ENCODE measurements at places on chromosomes 12 and 14. TPM values are rescaled to one million over a fixed set of nuclear protein-coding genes. Genes with fewer than 3 reads are reported as not detected.

DNA sequence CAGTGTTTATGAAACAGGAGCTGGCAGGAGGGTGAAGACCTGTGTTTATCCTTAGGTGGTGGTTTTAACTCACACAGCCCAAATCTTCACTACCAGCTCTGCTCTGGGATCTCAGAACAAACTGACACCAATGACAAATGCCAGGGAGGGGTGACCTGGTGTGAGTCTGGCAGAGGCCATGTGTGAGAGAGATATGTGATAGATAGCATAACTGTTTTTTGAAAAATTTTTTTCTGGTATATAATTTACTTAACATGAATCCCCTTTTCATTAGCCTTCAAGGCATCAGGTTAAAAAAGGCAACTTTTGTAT, 51.5 kb downstream of the SLC38A4 start:
- no peak for DNase-seq

- DNase-seq: no peak
Measured at GRCh38 chr12:31337952-31338351, 12.0 kb upstream of the SINHCAF start.

GRCh38 chr12:15453613-15454012, 131.3 kb downstream of the PTPRO start:
- DNase-seq: no peak

DNA sequence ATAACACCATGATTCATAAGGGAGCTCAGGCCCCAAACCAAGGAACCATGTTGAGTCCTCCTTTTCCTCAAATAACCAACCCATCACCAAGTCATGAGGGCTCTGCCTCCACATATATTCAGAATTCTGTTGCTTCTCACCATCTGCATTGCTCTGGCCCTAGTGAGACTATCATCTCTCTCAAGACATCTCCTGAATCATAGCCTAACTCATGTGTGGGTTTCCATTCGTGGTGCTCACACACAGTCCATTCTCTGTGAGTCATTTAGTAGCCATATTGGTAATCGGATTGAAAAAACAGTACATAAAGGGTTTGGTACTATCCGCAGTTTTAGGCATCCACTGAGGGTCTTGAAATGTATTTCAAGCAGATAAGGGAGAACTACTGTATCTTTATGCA, 5.1 kb upstream of the SLC38A2 start:
- peak; percentile 73 for DNase-seq

DNA sequence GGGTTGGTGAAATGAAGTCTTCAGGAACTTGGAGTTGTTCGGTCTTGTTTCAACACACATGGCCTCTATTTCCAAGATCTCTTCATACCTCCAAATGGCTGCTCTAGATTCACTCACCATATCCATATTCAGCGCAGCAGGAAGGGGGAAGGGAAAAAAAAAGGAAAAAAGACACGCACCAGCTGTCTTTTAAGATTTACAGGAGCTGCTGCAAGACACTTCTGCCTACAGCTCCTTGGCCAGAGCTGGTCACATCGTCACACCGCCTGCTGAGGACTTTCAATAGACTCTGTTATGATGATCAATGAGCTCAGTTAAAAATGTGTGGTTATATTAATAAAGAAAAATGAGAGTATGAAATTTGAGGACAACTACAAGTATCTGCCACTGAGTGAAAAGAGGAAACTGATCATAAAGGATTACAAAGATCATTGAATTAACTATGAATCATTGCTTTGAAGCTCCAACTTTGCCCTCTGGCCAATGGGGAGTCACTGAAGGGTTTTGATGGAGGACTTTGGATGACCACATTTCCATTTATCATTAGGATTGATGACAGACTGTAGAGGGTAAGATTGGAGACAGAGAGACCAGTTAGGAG, 182.1 kb upstream of the HMGA2 start:
- DNase-seq: no peak

- no peak for DNase-seq
Measured at GRCh38 chr14:61106959-61107641, 126.1 kb downstream of the SLC38A6 start.

GRCh38 chr12:7917392-7918267, 18.4 kb downstream of the SLC2A3 start:
- DNase-seq: no peak

GRCh38 chr12:93279565-93280412, 97.9 kb upstream of the NUDT4 start:
- DNase-seq: no peak

- DNase-seq: no peak
Measured at GRCh38 chr14:67955261-67955660, 135.7 kb downstream of the RAD51B start.

DNA sequence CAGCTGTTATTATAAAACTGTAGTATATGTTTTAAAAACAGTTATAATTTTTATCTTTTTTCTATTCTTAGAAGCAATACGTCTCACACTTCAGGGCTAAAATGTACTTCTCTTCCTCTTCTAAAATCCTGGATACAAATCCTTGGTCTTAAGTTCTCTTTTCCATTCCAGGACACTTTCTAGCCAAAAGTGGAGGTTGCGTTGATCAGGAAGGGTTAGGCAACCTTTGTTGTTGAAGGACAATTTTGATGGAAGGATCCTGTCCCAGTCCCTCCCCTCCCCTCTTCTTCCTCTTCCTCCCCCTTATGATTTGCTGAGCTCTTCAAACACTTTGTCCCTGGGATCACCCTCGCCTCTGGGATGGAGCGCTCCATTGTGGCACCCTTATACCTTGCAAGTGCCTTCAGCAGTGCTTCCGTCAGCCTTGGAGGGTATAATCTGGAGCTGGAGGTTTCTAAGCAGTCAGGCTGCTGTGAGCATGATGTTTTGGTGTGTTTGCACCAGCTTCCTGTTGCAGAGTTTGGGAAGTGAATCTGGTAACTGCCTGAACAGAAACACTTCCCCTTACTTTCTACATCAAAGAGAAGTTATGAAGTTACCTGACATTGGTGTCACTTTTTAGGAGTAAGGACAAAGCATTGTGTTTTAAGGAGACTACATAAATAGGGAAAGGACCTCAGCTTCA, 87.4 kb upstream of the SLC38A2 start:
- no peak for DNase-seq

GRCh38 chr12:51871918-51872688, 15.8 kb upstream of the ANKRD33 start:
- peak; percentile 19 for DNase-seq

DNA sequence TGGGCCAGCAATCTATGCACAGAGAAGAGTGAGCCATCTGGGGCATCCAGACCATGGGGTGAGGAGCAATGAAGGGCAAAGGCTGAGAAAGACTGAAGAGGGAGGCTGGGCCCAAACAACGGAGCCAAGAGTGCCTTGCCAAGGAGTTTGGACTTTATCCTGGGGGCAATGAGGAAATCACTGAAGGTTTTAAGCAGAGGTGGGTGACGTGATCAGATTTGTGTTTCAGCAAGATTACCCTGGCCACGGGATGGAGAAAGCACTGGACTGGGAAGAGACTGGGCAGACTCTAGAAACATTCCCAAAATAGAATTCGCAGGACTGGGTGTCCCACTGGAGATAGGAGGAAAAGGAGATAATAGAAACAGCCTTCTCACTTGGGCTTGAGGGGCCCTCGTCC, 65.3 kb downstream of the DPF3 start:
- DNase-seq: no peak

- DNase-seq: no peak
Measured at GRCh38 chr12:64720884-64721283, 38.3 kb downstream of the GNS start.

DNA sequence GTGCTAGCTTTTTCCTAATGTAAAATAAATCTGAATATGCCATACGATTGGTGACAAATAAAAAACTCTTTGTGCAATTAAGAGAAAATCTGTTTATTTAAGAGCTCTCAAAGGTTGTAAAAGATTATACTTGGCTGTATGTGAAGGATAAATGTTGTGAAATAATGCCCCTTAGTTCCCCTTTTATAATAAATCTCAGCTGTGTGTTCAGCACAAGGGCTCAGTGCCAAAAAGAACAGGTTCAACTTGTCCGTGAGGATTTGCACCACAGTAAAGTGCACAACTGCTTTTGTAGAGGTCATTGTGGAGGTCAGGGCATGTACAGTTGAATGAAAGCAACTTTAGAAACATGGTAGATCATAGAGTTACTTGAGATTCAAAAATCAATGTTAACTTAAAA, 118.6 kb downstream of the TRMT5 start:
- no peak for DNase-seq

- DNase-seq: no peak
Measured at GRCh38 chr12:65306366-65307168, 28.1 kb downstream of the MSRB3 start.

DNA sequence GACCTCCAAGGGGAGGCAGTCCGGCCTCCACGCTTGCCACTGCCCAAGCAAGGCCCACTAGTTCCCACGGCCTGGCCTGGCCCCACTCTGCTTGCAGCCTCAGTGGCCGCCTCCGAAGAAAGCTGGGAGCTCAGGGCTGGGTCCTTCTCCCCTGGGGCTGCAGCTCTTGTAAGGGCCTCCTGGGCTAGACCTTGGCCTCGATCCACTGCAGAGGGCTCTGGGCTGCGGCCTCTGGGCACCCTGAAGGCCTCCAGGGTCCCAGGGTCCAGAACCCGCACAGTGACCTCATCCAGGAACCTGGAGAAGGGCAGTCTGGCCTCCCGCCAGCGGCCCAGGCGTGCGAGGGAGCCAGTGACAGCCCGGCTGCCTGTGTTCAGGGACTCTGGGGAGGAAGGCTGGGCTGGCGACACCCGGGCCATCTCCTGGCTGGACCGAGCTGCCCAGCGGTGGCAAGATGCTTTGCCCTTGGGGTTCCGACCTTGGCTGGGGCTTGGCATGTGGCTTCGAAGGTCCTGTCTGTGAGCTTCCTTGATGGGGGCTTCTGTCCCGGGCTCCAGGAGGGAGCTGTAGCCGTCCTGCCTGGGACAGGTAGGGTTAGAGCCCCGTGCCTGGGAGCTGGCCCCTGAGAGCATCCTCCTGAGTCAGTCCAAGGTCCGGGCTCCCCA, 9.8 kb downstream of the BEGAIN start:
- no peak for DNase-seq

DNA sequence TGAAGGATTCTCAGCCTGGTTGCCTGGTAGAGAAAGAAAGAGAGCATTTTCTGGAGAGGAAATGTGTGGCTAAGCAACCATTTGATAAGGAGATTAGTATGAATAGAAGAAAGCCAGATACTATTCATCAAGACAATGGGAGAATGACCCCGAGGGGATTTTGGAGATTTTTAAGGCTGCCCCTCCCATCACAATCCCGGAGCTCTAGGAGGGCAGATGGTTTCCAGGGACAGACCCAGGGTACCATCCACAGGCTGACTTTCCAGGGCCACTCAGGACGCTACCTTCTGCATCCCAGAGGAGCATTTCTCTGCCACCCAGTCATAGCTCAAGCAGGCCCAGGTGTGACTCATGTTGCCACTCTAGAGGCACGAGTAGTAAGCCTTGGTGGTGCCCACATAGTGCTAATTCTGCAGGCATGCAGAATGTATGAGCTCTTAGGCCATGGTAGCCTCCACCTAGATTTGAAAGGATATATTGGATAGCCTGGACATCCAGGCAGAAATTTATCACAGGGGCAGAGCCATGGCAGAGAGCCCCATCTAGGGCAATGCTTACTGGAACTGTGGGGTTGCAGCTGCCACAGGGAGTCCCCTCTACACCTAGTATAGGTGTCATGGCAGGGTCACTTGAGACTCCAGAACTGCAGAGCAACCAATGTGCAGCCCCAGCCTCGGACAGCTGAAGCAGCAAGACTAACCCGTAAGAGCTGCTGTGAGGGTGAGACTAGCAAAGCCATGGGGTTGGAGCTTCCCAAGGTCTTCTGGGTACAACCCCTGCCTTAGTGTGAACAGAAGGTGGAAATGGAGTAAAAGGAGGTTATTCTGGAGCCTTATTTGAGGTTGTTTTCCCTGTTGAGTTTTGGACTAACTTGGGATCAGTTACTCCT, 366.0 kb downstream of the ZFP36L1 start:
- DNase-seq: peak; percentile 1

GRCh38 chr12:3944620-3945019, 71.4 kb upstream of the PARP11 start:
- no peak for DNase-seq

DNA sequence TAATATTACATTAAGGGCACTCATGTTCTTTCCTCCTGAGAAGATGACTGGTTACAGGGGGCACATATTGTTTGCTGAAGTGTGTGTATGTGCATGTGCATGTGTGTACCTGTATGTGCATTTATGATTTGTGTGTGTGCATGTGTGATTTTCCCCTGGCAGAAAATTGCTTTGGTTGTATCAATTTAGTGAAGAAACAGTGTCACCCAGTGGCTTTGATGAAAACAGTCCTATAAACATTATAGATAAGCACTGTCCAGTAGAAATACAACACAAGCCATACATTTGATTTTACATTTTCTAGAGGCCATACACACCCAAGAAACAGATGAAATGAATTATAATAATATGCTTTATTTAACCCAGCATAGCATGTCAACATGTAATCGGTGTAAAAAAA, 8.6 kb downstream of the PDE3A start:
- DNase-seq: no peak

DNA sequence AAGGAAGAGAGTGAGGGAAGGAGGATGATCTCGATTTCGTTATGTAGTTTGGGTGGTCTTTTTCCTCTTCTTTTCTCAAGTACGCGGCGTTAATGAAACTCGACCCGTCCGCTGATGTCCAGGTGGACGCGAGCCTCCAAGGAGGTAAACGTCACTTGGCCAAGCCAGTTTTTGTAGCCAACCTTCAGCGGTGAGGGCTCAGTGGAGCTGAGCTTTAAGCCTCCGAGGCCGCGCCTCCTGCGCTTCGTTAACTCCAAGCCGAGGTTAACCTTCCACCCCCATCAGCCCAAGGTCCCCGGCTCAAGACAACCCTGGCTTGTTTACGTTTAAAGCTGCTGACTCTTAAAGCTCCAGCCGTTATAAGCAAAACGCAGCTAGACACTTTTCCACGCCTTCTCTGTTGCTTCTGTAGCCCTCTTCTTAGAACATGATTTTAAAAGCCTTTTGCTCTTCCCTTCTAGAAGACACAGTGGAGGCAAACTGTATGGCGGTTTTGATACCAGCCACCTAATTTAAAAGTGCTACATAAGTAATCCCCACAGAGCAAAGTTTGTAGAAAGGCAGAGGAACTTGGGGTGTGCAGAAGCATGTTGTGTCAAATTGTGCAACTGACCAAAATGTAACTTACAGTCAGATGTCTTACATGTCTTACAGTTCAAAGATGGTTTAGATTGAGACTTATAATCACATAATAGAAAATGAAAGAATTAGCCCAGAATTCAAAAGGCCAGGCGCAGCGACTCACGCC, 923 bp upstream of the ITPR2 start:
- DNase-seq: peak; percentile 80

DNA sequence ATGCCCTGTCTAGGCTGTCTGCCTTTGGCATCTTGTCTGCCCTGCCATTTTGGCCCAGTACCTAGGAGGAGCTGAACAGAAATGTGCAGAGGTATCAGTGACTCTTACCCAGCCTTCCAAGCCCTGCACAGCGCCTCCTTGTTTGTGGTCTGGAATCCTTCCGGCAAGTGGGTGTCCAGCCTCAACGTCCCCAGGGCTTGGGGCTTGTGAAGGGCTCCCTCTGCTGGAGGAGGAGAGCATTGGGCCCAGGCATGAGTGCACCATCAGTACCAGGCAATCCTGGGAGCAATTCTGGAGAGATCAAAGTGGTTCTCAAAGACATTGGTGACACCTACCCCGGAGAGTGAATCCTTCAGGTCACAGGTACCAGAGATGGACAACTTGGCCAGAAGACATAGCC, 2.4 kb upstream of the TCL1B start:
- DNase-seq: no peak

GRCh38 chr12:25997201-25997963, 38.9 kb downstream of the RASSF8 start:
- DNase-seq: no peak

- no peak for DNase-seq
Measured at GRCh38 chr12:40768125-40768864, 76.1 kb downstream of the CNTN1 start.

OR4L1 gene
- total RNA-seq: not detected

GUCY2C gene
- total RNA-seq: not detected

POTEG gene
- 0.36 TPM for total RNA-seq

IAPP gene
- total RNA-seq: not detected

LRRC9 gene
- not detected for total RNA-seq

LRRC10 gene
- not detected for total RNA-seq

Measured in osteoblast (primary cell).